ENCODE measurements at places on chromosomes 2 and 18. TPM values are rescaled to one million over a fixed set of nuclear protein-coding genes. Genes with fewer than 3 reads are reported as not detected.

- DNase-seq = no peak
These were observed 75.0 kb upstream of the SLC25A52 start for GRCh38 chr18:31835528-31836133.

DNA sequence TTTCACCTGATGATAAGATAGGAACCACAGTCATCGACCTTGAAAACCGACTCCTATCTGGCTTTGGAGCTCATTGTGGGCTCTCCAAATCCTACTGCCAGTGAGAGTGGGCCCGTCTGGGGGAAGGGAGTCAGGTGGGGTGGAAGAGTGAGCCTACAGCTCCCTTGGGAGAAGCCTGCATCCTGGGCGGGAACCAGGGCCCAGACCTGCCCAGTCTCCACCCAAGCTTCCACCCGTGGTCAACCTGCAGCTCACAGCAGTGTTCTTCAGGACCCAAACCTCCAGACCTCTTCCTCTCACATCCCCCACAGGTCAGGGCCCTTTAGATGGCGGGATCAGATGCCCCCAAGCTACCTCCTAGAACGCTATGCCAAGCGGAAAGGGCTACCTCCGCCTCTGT, 40.2 kb downstream of the LMAN2L start:
- DNase-seq = no peak

DNA sequence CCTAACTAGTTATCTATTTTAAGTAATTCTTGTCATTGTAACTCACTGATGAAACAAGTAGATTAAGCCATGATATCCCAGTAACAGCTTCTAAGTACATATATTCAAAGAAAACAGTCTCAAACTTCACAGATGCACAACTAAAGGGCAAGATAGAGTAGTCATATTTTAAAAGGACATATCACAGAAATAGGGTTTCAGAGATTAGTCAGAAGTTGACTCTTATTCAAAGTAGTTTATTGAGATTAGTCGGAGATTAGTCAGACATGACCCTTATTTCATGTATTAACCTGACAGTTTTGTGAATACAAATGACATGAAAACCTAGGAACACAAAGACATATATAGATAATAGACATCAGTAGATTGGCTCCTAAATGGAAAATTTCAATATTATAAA, 15.9 kb upstream of the CHAC2 start:
- peak; percentile 63 for DNase-seq

The DIPK1C gene
- total RNA-seq = not detected

DNA sequence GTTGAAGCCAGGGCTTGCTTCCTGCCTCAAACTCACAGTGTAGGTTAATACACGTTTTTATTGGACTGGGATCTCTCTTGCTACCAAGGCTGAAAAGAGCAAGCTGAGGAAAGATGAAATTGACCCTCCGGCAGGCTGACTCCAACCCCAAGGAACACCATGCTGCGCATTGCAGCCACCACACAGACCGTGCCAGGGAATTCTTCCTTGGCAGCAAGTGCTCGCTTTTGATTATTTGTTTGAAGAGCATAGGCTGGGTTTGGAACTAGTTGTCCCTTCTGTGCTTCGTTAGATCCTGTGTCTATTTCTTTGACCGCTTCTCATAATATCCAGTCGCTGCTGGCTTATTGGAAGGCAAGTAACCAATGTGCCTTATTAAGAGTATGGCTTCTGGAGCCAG, 34.4 kb upstream of the DARS1 start:
- no peak for DNase-seq

GRCh38 chr2:3728104-3729054, 25.0 kb downstream of the DCDC2C start:
- no peak for DNase-seq

The SPATA3 gene
- total RNA-seq = not detected

The GLI2 gene
- 44.6 TPM for total RNA-seq

- peak; percentile 73 for DNase-seq
These were observed 40.3 kb downstream of the CYB5A start for GRCh38 chr18:74251297-74252038.

The ASXL3 gene
- not detected for total RNA-seq

The MC4R gene
- total RNA-seq = not detected

GRCh38 chr18:40935423-40935822, 1019.6 kb upstream of the PIK3C3 start:
- peak; percentile 13 for DNase-seq

- no peak for DNase-seq
These were observed 1144.7 kb downstream of the CNTNAP5 start for GRCh38 chr2:125169764-125170146.

The TBR1 gene
- not detected for total RNA-seq

- no peak for DNase-seq
These were observed 255.6 kb downstream of the OSR1 start for GRCh38 chr2:19102696-19103423.

GRCh38 chr2:128410758-128411215, 92.1 kb upstream of the HS6ST1 start:
- DNase-seq = no peak

- no peak for DNase-seq
These were observed 145.0 kb downstream of the PID1 start for GRCh38 chr2:229126066-229126465.

DNA sequence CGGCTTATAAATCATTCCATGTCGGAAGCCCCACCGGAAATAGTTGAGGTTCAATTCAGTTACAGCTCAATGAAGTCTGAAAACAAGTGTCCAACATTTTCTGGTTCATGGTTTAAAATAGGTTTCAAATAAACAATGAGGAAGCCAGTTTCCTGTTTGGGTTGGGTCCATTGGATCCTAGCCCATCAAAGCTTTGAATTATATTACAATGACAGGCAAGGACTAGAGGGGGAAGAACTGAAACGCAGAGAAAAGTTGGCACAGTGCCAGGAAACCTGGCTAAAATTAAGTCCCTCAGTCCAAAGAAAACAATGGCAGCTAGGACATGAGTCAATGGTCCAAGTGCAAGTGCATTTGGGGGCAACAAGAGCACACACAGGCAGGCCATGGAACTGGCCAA, 32.0 kb downstream of the SLC14A1 start:
- no peak for DNase-seq

- DNase-seq = no peak
These were observed 1453.1 kb upstream of the SLC39A10 start for GRCh38 chr2:194203898-194204297.

The TUBB6 gene
- 568 TPM for total RNA-seq

GRCh38 chr18:58639751-58640427, 11.0 kb upstream of the ALPK2 start:
- DNase-seq = peak; percentile 91

DNA sequence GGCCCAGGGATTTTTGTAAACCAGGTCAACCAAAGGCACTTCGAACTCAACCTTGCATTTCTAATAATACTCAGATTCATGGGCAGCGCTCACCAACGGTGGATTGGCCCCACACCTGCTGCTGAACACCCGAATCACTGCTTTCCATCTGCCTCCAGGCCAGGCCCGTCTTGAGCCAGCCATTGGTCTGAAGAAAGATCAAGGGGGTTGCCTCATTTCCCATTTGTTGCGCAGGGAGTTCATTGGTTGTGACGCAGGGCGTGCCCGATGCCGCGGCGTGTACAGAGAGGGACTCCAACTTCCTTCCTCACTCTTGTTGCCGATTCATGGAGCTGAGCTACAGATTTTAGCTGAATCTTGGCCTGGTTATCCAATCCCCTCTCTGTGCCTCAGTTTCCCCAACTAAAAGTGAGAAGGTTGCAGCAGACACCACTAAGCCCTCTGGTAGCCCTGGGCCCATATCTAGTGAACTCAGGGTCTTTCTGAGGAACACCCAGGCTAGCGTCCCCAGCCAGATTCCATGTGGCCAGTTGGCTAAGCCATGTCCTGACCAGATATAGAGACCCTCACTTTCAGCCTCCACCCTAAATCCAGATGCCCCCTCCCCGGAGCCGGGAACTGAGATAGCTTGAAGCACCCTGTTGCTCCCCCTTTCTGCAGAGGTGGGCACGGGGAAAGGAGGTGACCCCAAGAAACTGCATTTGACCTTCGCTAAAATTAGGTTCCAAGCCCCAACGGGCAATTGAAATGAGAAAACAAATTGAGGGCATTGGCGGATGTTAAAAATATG, 60.9 kb upstream of the HPCAL1 start:
- no peak for DNase-seq

The MPP4 gene
- total RNA-seq = 2.9 TPM

The MC5R gene
- not detected for total RNA-seq

GRCh38 chr2:166413255-166413654, 37.5 kb upstream of the SCN9A start:
- peak; percentile 3 for DNase-seq

DNA sequence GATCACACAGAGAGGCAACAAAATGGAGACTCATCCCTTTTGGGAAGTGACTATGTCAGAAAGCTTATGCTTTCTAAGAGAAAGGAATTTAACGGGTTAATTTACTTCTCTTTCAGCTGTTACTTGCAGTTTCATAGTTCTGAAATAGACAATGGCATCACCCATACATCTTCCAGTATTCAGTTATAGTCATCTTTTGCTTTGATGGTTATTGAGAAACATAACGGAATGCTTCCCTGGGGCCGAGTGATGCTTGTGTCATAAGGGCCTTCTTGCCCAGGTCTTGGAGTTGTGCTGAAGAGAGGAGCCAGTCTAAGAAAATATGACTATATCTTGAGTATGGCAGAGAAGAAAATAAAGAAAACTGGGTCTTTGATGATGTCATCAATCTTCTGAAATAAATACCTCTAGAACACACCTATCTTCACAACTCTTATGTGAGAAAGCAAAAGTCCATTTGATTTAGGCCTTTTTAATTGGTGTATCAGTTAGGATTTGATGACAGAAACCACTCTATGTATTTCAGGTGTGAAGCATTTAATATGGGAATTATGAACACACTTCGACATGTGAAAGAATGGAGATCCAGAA, 328.2 kb downstream of the LRRTM4 start:
- no peak for DNase-seq

GRCh38 chr18:77106331-77106730, 26.3 kb downstream of the MBP start:
- no peak for DNase-seq

The ACMSD gene
- not detected for total RNA-seq

DNA sequence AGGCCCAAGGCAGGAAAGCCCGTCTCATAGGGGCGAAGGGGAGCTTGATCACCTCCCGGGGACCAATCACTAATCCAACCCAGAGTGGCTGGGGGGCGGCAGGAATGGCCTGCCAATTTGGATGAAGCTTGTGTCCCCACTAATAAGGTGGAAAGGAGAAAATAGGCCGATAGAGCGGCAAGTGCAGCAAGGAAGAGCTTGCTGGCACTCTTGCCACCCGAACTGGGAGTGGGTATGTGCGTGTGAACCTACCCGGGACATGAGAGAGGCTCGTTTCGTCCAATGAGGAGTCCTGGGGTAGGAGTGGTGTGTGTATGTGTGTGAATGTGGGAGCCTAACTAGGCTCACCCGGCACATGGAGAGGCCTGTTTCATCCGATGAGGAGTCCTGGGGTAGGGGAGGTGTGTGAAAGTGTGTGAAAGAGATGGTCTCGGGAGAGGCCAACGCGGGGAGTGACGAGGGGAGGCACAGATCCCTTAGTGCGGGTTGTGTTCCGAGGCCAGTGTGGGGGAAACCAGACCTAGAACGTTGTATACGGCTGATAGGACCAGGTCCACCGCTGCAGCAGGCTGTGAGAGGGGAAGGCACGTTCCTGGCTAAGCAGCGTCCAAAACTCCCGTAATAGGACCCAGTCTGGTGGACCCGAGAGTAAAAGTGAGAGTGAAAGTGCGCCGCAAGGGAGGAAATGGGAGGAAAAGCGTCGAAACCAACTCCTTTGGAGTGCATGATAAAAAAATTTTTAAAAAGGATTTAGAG, 47.1 kb upstream of the SELENOI start:
- peak; percentile 48 for DNase-seq

- DNase-seq = no peak
These were observed 742 bp downstream of the RRM2 start for GRCh38 chr2:10123281-10123680.

DNA sequence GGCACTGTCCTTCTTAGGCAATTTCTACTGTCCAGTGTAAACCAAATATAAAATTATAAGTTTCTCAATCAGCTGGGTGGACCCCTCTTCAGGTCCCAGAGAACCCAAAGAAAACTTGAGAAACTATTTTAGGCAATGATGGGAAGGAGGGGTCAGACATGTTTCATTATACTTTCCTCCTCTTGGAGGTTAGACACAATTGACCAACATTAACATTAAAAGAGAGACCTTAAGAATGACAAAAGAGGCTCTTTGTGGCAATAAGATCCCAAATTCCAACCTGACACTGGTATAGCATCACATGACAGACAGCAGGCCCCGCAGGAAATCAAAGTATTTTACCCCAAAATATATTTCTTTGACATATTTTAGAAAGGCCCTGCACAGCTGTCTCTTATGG, 73.1 kb downstream of the LRRTM1 start:
- no peak for DNase-seq

GRCh38 chr2:128384446-128384845, 65.8 kb upstream of the HS6ST1 start:
- no peak for DNase-seq

DNA sequence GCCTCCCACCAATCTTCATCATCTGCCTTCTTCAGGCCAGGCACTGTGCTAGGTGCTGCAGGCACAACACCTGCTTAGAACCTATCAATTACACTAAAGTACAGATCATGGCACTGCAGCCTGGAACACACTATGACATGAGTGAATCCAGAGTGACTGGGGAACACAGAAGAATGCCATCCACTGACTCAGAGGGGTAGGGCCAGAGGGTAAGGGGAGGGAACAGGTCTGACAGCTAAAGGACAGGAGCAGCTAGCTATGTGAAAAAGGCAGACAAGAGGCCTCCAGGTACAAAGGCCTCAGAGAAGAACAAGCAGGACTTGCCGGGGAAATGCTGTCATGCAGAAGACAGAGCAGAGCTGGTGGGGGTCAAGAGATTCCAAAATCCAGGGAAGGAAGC, 53.3 kb upstream of the ACAA2 start:
- no peak for DNase-seq

The ATF2 gene
- total RNA-seq = 37.9 TPM

DNA sequence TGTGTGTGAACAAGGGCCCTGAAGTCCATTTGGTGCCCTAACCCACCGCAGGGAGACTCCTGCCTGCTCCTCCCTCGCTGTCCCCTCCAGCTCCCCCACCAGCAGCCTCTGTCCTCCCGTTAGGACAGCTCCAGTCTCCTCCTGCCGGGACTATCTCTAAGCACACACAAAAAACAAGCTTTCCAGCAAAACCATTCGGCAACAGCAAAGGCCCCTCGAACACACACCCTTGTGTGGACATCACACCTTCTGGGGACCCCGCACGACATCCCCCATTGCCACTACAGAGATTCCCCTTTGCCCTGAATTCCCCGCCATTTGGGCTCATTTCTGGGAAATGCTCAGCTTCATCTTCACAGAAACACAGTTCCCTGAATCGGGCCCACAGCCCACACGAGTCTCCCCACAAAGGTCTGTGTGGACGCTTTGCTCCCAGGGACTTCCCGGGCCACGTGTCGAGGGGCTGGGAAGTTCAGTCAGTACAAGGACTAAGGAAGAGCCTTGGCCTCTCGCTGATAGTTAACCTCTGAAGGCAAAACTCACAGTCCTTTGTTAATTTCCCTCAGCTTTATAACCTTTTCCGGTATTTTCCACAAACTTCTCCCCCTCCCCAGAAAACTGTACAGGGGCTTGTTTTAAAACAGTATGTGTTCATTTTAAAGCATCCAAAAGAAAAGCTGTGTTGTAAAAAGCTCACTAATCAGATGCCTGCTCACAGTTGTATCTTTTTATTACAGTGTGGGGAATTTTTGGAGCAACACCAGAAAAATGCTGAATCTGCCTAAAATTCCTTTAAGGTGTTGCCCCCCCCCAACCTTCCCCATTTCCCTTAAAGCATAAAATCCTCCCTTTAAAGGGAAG, 25.9 kb downstream of the SMAD7 start:
- no peak for DNase-seq

- no peak for DNase-seq
These were observed 105.6 kb upstream of the ZNF521 start for GRCh38 chr18:25457601-25458000.
